Right lobe of liver (tissue), 6 donors: ENCODE measurements at places on chromosomes 3 and 15.

- no peak for DNase-seq
These were observed 247.0 kb upstream of the THBS1 start for GRCh38 chr15:39333896-39334295.

DNA sequence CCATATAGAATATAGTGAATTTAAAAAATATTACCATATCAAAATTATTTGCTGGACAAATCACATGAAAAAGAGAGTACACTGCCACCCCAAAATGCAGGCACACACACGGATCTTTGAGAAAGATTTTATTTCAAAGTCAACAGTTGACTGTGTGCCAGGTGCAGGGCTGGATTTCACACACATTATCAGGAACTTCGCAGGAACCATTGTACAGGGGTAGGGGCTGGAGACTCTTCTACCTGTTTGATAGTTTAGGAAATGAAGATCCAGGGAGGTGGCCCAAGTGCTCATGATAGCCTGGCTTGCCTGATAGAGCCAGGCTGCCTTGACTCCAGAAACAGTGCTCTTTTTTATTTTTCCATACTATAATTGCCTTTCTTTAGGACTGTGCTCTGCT is 54.2 kb downstream of the IL1RAP start:
- DNase-seq = peak; percentile 27

DNA sequence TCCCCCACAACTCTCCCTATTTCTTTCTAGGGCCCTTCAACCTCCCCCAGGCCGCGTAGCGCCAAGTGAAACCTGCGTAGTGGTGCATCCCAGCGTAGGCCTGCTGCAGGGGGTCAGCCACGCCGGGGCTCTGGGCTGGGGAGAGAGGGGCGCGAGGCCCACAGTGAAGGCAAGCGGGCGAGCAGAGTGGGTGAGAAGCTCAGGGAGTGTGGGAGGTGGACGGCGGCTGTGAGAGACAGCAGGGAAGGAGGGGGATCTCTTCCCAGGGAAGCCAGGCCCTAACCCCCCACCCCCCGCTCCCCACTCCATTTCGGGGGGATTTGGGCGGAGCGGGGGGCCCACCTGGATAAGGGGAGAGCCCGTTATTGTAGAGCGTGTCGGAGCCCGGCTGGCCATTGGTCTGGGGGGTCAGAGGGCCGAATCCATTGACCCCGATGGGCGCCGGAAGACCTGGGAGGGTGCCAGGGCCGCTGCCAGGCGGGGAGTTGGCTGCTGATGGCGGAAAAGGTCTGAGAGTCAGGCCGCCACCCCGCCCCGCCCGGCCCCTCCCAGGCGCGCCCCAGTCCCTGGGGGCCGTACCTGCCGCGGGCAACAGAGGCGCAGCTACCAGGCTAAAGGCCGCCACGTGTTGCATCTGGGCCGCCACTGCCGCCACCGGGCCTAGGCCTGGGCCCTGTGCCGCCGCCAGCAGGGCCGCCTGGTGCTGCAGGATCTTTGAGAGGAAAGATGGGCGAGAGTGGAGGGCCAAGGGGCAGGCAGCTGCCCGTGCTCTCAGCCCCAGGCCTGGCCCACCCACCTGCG is 16.6 kb upstream of the PARP6 start:
- no peak for DNase-seq

DNA sequence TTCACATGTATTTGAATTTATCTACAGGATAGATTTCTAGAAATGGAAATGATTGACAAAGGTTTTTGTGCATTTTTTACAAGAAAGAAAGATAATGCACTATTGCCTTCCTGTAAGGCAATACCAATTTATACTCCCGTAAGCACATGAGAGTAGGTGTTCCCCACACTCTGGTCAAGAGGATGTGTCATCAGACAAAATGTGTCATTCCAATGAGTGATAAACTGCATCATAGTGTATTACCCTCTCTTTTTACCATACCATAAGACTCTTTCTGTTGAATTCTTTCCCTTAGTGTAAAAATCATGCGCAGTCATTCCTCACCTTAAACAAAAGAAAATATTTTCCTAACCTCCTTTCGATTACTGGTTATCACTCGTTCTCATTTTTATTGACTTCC is 251.0 kb downstream of the ROBO1 start:
- DNase-seq = no peak

- no peak for DNase-seq
These were observed 272.9 kb downstream of the IL5RA start for GRCh38 chr3:2837239-2837638.

GRCh38 chr3:55686426-55687254 is 199.5 kb upstream of the WNT5A start:
- DNase-seq = no peak

DNA sequence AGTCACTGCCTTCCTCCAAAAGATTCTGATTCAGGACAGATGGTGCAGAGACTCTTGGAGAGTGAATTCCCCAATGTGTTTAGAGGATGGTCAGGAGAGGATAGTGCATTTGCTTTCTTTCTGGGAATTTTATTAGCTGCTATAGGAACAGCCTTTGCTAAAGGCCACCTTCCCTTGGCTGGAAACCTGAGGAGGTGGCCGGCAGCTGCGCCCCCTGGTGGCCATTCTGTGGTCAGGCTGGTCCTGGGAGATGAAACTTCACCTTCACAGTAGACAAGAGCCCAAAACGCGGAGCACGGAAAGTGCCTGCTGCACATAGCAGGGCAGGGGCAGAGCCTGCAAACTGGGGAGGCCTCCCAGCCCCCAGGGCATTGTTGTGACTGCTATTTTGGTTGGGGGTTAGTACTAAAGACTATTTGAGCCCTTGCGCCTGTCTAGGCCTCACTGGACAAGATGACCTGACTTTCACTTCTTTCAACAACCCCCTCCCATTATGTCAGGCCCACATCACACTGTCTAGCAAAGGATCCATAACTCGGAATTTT is 34.3 kb downstream of the SEC22C start:
- DNase-seq = peak; percentile 75

- DNase-seq = no peak
These were observed 187.8 kb downstream of the SHQ1 start for GRCh38 chr3:72660270-72661114.

- peak; percentile 40 for DNase-seq
These were observed 83.1 kb downstream of the CPN2 start for GRCh38 chr3:194267744-194268653.

GRCh38 chr15:63499611-63500010 is 4.8 kb upstream of the USP3 start:
- no peak for DNase-seq

GRCh38 chr3:66642484-66642883 is 141.7 kb upstream of the LRIG1 start:
- DNase-seq = no peak

DNA sequence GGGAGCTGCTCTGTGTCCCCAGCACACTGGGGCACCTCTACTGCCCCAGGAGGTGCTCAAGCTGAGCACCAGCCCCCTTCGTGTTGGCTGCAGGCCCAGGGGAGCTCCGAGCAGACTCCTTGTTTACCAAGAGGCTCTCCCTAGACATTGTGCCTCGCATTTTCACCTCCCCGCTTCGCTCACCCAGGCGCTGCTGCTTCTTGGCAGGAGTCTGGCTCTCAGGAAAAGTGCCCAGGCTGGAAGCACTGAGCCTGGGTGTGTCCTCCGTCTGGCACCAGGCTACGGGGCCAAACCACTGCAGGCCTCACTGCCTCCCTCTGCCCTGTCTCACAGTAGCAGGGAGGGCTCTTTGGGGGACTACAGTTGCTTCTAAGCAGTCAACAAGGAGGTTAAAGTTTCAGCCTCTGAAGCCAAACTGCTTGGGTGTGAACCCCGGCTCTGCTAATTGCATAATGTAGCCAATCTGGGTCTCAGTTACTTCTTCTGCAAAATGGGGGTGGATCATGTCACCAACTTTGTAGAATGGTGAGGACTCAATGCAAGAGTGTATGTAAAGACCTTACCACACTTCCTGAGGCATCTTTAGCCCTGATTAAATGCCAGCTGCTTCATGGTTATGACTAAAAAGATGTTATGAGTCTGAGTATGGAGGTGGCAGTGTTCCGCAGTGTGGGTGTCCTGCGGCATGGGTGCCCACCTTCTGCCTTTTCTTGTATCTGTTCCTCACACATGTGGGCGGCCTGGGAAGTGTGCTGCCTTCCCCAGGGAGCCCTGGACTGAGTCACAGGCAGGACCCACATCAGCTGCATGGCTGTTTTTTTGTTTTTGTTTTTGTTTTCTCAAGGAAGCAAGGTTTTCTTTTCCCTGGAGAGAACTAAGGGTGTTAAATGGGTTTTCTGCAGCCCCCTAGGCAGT is 88.9 kb downstream of the CLSTN2 start:
- no peak for DNase-seq

DNA sequence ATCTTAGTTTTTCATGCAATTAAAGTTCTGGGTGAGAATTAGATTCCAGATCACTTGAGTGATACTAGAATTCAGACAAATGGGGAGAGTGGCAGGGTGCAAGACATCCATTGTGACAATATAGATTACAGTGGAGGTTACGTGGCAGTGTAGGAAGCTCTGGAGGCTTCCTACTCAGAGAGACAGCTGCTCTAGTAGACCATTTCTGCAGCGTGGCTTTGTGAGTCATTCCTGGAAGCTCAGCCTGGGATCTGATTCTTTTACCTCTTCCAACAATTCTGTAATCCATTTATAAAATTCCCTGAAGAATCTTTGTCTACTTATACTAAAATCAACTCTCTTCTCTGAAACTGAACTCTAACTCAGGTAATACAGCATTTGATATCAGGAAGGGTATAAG is 90.4 kb upstream of the ASB14 start:
- DNase-seq = no peak

DNA sequence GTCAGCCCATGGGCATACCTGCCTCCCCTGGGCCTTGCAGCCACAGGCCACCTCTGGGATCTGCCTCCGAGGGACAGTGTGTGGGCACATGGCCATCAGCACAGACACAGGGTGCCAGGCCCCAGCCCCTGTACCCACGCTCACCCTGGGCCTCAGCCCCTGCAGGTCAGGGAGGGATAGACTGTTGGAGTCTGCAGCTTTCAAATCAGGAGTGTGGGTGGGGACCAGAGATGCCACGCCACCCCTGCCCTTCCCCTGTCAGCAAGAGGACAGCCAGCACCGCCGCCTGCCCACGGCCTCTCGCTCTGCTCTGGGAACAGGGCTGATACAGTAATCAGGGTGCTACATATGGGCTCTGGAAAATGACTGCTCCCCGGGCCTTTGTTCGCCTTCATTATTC is 72.7 kb downstream of the DNAJB8 start:
- no peak for DNase-seq

DNA sequence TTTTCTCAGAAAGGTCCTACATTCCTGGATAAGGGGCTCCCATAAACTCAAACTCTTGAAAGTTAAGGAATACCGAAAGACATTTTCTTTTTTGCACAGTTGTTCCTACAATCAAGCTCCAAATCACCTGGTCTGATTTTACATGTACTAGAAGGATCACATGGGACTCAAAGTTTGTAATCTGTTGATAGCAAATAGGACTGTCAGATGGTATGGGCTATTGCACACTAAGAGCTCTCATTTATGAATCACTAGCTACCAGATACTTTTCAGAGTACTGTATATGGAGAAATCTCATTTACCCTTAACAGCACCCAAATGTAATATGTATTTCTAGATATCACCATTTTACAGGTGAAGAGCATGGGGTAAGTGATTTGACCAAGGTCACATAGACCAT is 49.5 kb upstream of the CMSS1 start:
- DNase-seq = no peak

GRCh38 chr3:170497207-170498095 is 78.8 kb downstream of the CLDN11 start:
- DNase-seq = no peak

GRCh38 chr15:66999046-66999968 is 66.1 kb upstream of the SMAD3 start:
- no peak for DNase-seq

- no peak for DNase-seq
These were observed 34.8 kb downstream of the MCCC1 start for GRCh38 chr3:183064475-183064874.

DNA sequence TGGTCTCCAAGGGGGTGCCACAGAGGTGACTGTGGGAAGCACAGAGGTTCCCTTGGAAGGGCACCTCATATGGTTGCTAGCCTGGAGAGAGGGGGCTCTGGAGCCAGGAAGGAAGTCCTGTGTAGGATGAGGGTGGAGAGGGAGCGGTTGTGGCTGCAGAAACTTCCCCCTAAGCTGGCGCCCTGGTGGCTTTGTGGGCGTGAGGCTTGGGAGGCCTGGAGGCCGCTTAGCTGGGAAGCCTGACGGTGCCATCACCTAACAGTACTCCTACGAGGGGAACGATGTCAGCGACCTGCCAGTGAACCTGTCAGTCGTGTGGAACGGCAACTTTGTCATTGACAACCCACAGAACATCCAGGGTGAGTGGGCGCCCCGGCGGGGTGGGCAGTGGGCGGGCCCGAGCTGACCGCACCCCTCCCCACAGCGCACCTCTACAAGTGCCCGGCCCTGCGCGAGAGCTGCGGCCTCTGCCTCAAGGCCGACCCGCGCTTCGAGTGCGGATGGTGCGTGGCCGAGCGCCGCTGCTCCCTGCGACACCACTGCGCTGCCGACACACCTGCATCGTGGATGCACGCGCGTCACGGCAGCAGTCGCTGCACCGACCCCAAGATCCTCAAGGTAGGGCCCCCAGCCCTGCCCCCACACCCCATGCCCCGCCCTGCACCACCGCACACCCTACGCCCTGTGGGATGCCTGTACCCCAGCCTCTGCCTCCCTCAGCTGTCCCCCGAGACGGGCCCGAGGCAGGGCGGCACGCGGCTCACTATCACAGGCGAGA is 31.0 kb downstream of the PLXNA1 start:
- DNase-seq = no peak

- no peak for DNase-seq
These were observed 52.1 kb downstream of the CMTM8 start for GRCh38 chr3:32290619-32291018.

GRCh38 chr15:55782901-55783300 is 39.9 kb upstream of the PRTG start:
- no peak for DNase-seq

DNA sequence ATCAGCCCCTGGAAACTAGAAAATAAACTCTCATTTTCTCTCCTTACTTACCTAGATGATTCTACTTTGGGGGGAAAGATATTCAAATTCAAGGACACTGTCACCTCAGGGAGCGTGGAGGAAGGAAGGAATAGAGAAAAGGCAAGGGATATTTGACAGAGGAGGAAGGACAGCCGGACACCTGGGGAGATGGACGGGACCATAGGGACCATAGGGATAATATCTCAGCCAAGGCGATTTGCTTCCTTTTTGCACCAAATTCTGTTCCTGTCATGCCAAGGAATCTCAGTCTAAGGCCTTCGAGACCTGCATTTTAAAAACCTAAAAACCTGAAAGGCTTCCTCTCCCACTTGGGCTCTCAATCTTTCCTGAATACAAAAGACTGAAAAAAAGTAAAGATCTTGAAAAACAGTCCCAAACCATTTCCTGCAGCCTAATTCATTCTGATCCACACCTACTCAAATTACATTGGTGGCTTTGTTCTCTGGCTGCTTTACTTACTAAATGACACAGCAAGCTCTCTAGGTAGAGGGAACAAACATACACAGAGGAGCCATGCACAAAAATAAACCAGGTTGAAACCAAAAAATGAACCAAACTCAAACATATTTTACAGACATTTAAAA is 73.9 kb upstream of the SLC24A5 start:
- DNase-seq = no peak

DNA sequence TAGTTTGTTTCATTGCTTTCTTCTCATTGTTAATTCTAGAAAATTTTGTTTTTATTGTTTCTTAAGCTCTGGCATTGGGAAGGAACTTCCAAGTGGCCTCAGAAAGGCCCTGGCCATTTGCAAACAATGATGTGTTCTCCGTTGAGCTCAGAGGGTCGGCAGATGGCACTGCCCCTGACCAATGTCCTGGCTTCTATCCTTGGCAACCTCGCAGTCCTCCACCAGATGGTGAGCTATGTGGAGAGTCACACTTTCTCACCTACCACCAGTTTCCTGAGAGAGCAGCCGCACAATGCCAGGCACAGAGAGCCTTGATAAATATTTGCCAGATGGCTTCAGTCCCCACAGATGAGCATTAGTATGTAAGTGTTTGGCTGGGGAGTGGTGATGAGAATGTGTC is 343.7 kb downstream of the EPHB1 start:
- DNase-seq = no peak
